EL (cell line): ENCODE measurements at places on chromosomes 6 and 20.

GRCh38 chr20:16392346-16392745 is 180.9 kb downstream of the KIF16B start:
- no peak for DNase-seq

GRCh38 chr6:89281779-89282246 is 33.3 kb downstream of the GABRR2 start:
- peak; percentile 50 for DNase-seq

GRCh38 chr6:32974541-32975308 is 6.3 kb downstream of the BRD2 start:
- DNase-seq: peak; percentile 8

DNA sequence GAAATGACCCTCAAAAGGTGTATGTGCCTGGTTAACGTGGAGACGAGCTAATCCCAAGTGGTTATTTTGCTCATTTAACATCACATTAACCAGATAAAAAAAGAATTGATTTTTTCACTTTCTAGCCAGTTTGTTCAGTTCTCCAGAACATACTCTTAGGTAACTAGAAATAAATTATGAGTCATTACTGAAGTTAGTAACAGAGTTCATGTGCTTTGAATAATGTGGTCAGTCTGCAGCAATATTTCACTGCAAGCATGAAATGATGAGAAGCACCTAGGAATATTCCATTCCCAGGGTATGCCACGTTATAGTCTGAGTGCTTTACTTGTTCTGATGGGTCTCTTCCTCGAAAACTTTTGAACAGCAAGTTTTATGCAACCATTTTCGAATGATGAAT is 138.3 kb upstream of the INSM1 start:
- no peak for DNase-seq

DNA sequence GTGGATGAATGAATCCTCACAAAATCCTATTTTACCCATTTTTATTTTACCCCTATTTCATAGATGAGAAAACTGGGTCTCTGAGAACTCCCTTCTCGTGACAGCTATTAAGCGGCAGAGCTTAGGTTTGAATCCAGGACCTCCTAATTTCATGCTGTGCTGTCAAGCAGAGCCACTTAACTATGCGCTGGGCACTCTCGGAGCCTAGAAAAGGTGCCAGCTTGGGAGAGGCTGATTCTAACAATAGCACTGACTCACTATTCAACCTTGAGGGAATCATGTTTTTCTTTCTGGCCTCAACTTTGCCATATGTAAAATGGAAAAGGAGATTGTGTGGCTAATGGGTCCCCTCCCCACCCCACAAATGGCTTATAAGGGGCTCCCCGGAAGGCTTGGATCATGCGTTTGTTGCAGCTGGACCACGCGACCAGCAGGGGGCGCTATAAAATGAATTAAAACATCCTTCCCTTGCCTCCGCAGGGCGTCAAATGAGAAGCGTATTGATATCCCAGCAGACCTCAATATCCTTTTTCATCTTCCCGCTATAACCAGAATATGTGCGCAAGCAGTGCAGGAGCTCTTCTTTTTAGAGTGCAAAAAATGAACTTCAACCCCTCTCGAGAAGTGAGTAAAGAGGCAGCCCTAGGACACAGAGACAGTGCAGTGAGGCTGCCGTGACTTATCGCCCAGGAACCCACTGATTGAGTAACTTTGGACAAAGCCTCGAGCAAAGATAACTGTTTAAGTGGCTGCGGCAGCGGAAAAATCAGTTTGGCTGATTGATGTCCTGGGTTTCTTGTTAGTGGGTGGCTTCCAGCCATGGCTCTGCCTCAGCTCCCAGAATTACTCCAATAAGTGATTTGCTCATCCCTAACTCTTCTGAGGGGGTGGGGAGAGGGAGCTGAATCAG is 12.8 kb upstream of the PDYN start:
- DNase-seq: peak; percentile 60

DNA sequence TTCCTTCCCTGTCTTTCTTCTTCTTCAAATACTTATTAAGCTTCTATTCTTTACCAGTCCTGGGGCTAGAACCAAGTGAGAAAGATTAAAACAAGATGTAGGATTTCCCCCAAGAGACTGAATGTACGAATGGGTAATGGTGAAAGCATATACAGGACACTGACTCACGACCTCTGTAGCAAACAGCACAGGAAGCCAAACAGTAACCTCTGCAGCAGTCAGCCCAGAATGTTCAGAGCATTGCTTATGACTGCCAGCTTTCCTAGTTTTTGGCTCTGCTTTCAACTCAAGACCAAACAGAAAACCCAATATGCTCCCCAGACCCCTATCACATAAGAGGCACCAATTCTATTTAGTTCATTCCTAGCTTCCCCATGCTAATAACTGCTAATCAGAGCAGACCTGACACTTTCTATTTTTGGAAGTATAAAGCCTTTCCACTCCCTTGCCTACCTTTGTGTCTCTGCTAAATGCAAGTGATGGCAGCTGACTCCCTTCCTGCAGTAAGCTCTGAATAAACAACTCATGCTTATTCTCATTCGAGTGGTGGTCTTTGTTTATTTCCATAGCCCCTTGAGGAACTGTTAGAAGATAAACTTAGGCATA is 690.6 kb downstream of the EPM2A start:
- DNase-seq: peak; percentile 69

- no peak for DNase-seq
Observed at GRCh38 chr6:101398716-101399615, 5.5 kb downstream of the GRIK2 start.

GRCh38 chr20:44187054-44187771 is at the start of gene JPH2:
JPH2 (minus strand) TSS chr20:44187188; CDS start chr20:44186705, 483 bp downstream.
- DNase-seq: peak; percentile 99

- DNase-seq: no peak
Observed at GRCh38 chr6:39330476-39330875, 8.0 kb upstream of the KCNK16 start.

DNA sequence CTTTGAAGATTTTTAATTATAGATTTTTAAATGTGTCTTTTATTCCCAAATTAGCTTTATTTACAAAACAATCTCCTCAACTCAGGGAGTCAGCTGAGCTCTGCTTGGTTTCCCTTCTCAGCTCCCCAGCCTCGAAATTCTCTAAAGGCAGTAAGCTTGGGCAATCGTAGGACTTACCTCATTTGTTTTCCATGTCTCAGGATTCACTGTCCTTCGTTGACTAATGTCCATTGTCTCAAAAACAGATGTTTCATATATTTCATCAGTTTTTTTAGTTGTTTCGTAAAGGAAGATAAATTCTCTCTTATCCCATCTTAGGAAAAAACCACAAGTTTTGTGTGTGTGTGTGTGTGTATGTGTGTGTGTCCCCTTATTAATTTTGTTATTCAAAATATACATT is 102.2 kb upstream of the ADGRF1 start:
- DNase-seq: no peak

- DNase-seq: peak; percentile 72
Observed at GRCh38 chr20:11178946-11179654, 505.3 kb upstream of the JAG1 start.

DNA sequence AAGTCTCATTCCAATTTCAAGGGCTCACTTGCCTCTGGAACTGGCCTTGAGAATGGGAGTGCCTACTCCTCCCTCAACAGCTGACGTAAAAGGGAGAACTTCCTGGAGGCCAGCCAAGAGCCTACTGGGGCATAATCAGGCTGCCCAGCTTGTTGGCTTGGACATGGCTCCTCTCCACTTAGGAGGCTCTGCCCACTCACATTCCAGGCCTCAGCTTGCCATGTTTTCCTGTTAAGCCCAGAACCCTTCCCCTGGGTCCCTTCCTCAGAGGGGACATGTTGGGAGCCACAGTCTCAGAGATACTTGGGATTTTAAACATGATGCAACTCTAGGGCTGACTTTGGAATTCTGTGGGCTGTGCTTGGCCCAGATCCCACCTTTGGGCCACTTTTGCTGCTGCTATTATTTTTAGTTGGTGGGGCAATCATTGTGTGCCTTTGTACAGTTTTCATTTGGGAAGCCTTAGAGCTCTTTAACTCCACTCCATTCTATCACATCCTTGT is 31.5 kb upstream of the ADTRP start:
- peak; percentile 77 for DNase-seq

- DNase-seq: no peak
Observed at GRCh38 chr6:20817806-20818320, 283.6 kb downstream of the CDKAL1 start.

DNA sequence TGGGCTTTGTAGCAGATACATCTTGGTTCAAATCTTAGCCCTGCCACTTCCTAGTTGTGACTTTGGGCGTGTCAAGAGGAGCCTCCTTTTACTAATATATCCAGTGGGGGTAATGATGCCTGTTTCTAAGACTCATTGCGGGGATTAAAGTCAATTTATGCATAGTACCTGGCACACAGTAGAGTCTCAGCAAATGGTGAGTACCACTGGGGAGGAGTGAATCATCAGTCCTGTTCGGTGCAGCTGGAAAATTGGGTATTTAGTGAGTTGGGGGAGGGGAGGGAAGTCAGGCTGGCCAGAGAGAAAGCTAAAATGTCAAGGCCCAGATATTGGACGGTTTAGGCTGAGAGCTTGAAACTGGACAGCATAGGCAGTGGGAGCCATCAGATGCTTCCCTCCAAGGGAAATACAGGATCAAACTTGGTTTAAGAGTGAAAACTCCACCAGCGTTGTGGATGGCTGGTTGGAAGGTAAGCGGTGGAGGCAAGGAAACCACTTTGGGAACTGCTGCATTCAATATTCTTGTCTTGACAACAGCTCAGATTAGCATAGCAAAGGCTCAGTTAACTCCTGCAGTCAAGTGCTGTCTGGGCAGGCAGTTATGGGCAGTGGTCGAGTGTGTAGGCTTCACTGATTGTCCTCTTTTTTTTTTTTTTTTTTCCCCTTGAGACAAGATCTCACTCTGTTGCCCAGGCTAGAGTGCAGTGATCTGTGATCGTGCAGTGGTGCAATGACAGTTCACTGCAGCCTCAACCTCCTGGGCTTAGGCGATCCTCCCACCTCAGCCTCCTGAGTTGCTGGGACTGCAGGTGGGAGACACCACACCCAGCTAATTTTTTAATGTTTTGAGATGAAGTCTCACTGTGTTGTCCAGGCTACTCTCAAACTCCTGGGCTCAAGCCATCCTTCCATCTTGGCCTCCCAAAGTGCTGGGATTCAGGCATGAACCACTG is 12.9 kb downstream of the PPP1R16B start:
- DNase-seq: no peak

GRCh38 chr6:149405823-149406765 is 6.0 kb downstream of the SUMO4 start:
- DNase-seq: peak; percentile 23

DNA sequence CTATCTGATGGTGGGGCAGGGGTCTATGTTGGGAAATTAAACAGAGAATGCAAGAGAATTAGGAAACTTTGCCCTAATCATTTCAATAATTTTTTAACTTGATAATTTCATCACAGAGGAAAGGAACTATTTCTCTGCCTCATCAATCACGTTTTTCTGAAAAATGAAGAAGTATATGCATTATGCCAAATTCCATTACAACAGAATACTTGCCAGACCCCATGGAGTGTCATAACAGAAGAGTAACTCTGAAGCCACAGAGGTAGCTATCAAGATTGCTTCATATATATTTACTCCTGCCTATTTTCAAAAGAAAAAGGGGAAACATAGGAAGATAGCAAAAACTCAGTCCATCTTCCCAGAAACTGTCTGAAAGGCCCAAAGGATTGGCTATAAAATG is 5.7 kb upstream of the USP49 start:
- DNase-seq: no peak

GRCh38 chr20:13626724-13627123 is 12.0 kb downstream of the TASP1 start:
- DNase-seq: no peak

- DNase-seq: peak; percentile 8
Observed at GRCh38 chr6:161152907-161153662, 120.8 kb downstream of the AGPAT4 start.

DNA sequence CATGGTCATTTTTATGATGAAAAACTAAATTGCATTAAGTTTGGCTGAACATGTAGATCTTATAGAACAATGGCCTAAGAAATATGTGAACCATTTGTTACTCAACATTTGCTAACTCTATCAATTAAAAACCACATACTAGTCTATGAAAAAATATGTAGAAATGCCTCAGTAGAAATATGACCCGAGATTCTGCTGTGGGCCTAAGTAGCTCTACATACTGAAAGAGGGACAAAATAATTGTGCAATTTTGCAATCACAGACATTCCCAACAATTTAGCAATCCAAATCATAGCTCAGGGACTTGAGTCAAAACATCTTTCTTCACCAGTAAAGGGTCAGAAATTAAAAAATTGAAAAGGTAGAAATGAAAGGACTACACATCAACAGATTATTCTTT is 619.0 kb downstream of the FRK start:
- DNase-seq: peak; percentile 1

GRCh38 chr6:44943541-44943940 is 384.6 kb upstream of the RUNX2 start:
- no peak for DNase-seq

DNA sequence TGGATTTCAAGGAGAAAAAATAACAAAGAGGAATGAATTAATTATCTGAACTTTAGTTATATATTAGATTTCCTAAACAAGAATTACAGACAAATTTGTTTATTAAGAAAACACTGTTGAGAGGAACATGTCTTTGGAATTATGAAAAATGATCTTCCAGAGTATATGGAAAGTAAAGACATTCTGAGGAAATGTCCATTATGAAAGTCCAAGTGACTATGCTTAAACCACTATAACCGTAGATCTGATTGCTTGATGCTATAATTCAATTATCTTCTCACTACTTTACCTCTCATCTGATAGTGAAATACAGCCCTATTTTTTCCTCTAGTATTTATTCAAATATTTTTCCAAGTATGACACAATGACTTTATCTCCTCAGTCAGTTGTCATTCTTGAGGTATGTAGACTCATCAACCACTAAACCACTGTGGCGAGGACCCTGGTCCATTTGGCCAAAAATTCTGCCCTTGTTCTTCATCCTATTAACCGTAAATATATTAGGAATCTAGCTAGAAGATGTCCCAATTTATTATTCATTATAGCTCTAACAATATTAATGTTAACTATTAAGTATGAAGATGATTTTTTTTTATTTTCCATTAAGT is 37.3 kb upstream of the AHI1 start:
- DNase-seq: peak; percentile 69

DNA sequence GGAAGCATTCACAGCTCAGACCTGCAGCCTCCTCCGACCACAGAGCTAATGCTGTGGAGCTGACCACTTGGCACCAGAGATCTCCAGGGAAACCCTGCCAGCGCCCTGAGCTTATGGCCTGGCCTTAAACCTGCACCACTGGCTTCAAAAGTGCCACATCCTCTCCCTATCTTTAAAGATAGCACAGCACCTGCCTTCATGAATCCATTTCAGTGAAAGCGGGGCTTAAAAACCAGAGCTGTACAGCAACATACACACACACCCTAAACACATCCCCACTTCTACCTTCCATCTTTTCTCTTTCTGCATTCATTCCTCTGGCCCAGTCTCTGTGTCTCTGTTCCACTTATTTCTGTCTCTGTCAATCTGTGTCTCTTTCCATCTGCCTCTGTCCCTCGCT is 59.8 kb upstream of the CCDC167 start:
- no peak for DNase-seq

GRCh38 chr20:41046716-41047115 is 18.1 kb downstream of the TOP1 start:
- peak; percentile 39 for DNase-seq

- DNase-seq: no peak
Observed at GRCh38 chr6:34583461-34583860, 27.3 kb upstream of the SPDEF start.

GRCh38 chr6:147238164-147238563 is 33.9 kb downstream of the STXBP5 start:
- DNase-seq: no peak
